ENCODE measurements at places on chromosomes 4 and X.

GRCh38 chr4:37588150-37588549, 98.0 kb downstream of the RELL1 start:
- DNase-seq: no peak

DNA sequence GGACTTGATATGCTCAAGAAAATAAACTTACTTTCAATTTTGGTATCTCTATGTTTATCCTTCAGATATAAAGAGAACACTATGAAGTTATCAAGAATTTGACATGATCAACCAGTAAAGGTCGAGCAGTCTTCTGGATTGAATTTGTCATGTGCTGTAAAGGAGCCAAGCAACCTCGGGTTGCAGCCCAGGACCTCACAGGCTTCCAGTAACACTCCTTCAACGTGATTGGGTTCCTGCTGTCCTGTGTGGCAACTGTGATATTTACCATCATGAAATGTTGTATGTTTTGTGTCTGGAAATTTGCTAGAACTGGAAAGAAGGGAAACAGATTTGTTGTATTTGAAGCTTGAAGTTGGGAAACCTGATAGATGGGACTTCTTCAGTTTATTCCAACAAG, 52.0 kb upstream of the UGT2B7 start:
- no peak for DNase-seq

GRCh38 chrX:21847342-21847741, 7.9 kb downstream of the MBTPS2 start:
- DNase-seq: no peak

DNA sequence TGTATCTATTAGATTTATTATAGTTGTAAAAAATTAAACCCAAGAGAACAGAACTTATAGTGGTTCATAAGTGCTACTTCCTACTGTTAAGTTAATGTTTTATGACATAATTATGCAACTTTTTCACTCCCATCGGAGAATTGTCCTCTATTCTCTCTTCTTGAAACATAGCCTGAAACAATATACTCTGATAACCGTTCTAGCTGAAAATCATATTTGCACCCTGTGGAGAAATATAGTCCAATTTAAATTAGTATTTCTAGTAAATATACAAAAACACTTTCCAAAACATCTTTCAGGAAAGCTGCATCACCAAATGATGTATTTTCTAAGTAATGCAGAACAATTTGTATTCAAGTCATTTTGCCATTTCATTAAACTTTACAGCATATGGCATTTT, 586.4 kb downstream of the PRR32 start:
- DNase-seq: no peak

DNA sequence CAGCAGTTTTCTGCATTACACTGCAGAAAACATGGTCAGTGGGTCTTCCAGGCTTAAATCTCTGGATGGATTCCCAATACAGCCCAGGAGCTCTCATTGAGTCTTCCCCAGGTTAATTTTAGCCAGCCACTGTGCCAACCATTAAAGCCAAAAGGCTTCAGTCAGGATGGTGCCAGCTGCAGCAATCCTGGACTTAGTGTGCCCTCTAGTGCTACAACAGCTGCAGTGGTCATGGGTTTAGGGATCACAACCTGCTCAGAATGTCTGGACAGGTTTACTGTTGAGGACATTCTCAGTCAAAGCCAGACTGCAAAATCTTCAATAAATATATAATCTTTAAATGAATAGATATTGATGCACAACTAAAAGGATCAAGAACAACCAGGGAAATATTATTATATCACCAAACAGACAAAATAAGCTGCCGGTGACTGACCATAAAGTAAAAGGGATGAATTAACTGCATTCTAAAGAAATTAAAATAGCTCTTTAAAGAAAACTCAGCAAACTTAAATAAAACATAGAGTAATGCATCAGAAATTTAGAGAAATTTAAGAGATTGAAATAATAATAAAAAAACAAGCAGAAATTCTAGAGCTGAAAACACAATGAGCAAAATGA, 639.9 kb downstream of the SPOCK3 start:
- no peak for DNase-seq

- DNase-seq: no peak
Observed at GRCh38 chr4:165541851-165542459, 163.1 kb downstream of the CPE start.

DNA sequence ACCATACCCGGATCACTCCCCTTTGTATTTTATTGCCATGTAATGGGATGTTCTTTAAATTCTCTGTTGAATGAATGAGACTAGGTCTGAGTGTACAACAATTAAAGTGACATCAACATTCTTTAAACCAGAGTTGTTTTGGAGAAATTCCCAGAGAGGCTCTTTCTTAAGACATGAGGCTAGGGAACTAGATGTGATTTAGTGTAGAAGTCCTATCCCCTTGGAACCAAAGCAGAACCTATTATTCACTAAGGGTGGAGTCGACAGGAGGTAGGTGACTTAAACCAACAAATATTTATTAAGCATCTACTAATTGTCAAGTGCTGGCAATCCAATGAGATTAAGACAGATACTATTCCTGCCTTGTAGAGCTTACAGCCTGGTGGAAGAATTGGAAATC, 1.7 kb downstream of the EIF1AX start:
- no peak for DNase-seq

GRCh38 chr4:127479031-127479622, 153.6 kb upstream of the INTU start:
- no peak for DNase-seq

- DNase-seq: no peak
Observed at GRCh38 chr4:3422241-3422801, 19.4 kb upstream of the HGFAC start.

GRCh38 chrX:136421338-136421737, 66.4 kb upstream of the BRS3 start:
- no peak for DNase-seq

Data from posterior vena cava (tissue), 2 donors.